Gastrocnemius medialis (tissue), 4 donors: ENCODE measurements at places on chromosomes 11 and 22. TPM values are rescaled to one million over a fixed set of nuclear protein-coding genes. Genes with fewer than 3 reads are reported as not detected.

GRCh38 chr11:8262552-8263108 is 1.0 kb downstream of the LMO1 start:
- DNase-seq: peak; percentile 63
- peaks cover 39% of the 10 kb centered on the region for H3K4me1 ChIP-seq
- H3K27ac ChIP-seq: peak overlapping the region; percentile 78
- peaks cover 25% of the 10 kb centered on the region for H3K27me3 ChIP-seq
- peak overlapping the region; percentile 70 for H3K4me3 ChIP-seq

Gene OR51B4
- not detected for total RNA-seq

- no peaks in the 10 kb centered on the region for H3K4me1 ChIP-seq
- no peak overlapping the region for H3K27ac ChIP-seq
- H3K27me3 ChIP-seq: no peaks in the 10 kb centered on the region
- H3K4me3 ChIP-seq: no peak overlapping the region
- no peak for DNase-seq
- no peaks in the 10 kb centered on the region for H3K36me3 ChIP-seq
Measured at GRCh38 chr11:134562941-134563471, 151.0 kb upstream of the B3GAT1 start.

Gene ALX4
- total RNA-seq: 0.07 TPM

Gene PGA5
- total RNA-seq: not detected

DNA sequence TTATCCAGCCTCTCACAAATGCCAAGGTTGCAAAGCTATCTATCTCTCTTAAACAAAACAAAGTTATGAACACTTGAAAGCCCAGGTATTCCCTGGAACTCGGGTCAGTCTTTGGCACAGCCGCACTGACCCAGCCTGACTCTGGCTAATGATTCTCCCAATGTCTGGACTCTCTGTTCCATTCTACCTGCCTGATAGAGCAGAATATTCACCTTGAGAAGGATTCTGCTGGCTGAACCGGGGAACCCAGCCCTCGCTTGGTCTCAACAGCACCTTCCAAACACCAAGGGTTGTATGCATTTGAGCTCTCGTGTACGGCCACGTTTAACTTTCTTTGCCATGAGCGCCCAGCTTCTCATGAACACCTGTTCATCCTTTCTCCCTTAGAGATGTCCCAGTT is 116.8 kb downstream of the ZBTB16 start:
- peak overlapping the region; percentile 48 for H3K4me3 ChIP-seq
- H3K27ac ChIP-seq: peak overlapping the region; percentile 97
- no peak for DNase-seq

DNA sequence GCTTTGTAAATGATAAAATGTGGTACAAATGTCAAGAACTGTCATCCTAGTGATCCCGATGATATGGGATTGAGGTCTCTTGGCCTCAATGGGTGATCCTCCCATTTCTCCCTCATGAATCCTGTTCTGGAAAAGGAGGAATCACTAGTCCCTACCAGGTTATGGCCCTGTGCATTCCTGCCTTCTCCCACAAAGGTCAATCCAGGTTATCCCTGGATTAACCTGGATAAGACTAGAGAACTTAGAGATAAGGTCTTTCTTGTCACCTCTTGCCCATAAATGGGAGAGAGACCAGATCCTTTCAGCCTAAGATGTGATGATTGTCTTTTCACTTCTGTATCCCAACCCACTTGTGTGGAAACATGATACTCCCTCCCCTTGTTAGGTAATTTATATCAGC is 396.7 kb downstream of the BUD13 start:
- no peak overlapping the region for H3K27ac ChIP-seq
- H3K4me1 ChIP-seq: no peaks in the 10 kb centered on the region
- peaks cover 3% of the 10 kb centered on the region for H3K27me3 ChIP-seq
- no peak overlapping the region for H3K4me3 ChIP-seq
- DNase-seq: no peak

- H3K27me3 ChIP-seq: no peaks in the 10 kb centered on the region
- no peak for DNase-seq
- no peaks in the 10 kb centered on the region for H3K4me1 ChIP-seq
- H3K4me3 ChIP-seq: no peak overlapping the region
Measured at GRCh38 chr11:35066783-35067423, 72.1 kb upstream of the CD44 start.

GRCh38 chr22:40855979-40856512 is 393 bp downstream of the ST13 start:
- no peaks in the 10 kb centered on the region for H3K36me3 ChIP-seq
- no peaks in the 10 kb centered on the region for H3K27me3 ChIP-seq
- peak overlapping the region; percentile 99 for H3K27ac ChIP-seq
- H3K4me1 ChIP-seq: peaks cover 49% of the 10 kb centered on the region
- DNase-seq: peak; percentile 28

- H3K4me1 ChIP-seq: peaks cover 12% of the 10 kb centered on the region
- no peak for DNase-seq
- no peaks in the 10 kb centered on the region for H3K27me3 ChIP-seq
Measured at GRCh38 chr11:32088117-32088941, 2.5 kb upstream of the RCN1 start.

Gene RGL4
- 1.9 TPM for total RNA-seq

Gene HNRNPUL2
- total RNA-seq: 4.8 TPM

- no peaks in the 10 kb centered on the region for H3K36me3 ChIP-seq
- no peak overlapping the region for H3K4me3 ChIP-seq
- H3K27me3 ChIP-seq: no peaks in the 10 kb centered on the region
- no peak overlapping the region for H3K27ac ChIP-seq
- H3K4me1 ChIP-seq: no peaks in the 10 kb centered on the region
Measured at GRCh38 chr11:102722821-102723220, 1.9 kb downstream of the MMP8 start.

GRCh38 chr11:71307811-71308645 is 55.7 kb upstream of the SHANK2 start:
- no peak for DNase-seq
- H3K27me3 ChIP-seq: no peaks in the 10 kb centered on the region
- no peaks in the 10 kb centered on the region for H3K4me1 ChIP-seq
- no peaks in the 10 kb centered on the region for H3K36me3 ChIP-seq

GRCh38 chr11:30478923-30479322 is 107.2 kb downstream of the MPPED2 start:
- H3K27me3 ChIP-seq: no peaks in the 10 kb centered on the region
- H3K4me1 ChIP-seq: peaks cover 16% of the 10 kb centered on the region
- peak overlapping the region; percentile 32 for H3K27ac ChIP-seq
- peak; percentile 16 for DNase-seq
- H3K4me3 ChIP-seq: no peak overlapping the region

Gene OR51I1
- not detected for total RNA-seq

GRCh38 chr11:103730131-103730940 is 306.1 kb upstream of the DDI1 start:
- no peak for DNase-seq
- no peak overlapping the region for H3K4me3 ChIP-seq
- H3K36me3 ChIP-seq: no peaks in the 10 kb centered on the region
- H3K27ac ChIP-seq: no peak overlapping the region
- no peaks in the 10 kb centered on the region for H3K4me1 ChIP-seq

GRCh38 chr11:116825854-116826750 is 3.0 kb upstream of the APOA4 start:
- H3K27ac ChIP-seq: no peak overlapping the region
- no peaks in the 10 kb centered on the region for H3K4me1 ChIP-seq
- H3K27me3 ChIP-seq: no peaks in the 10 kb centered on the region
- DNase-seq: no peak
- H3K36me3 ChIP-seq: no peaks in the 10 kb centered on the region

- no peaks in the 10 kb centered on the region for H3K36me3 ChIP-seq
- no peaks in the 10 kb centered on the region for H3K4me1 ChIP-seq
Measured at GRCh38 chr11:37984991-37985390, 1387.0 kb upstream of the RAG2 start.

Gene PANX2
- not detected for total RNA-seq

GRCh38 chr11:24145411-24145810 is 351.4 kb upstream of the LUZP2 start:
- no peak for DNase-seq
- no peak overlapping the region for H3K27ac ChIP-seq
- no peak overlapping the region for H3K4me3 ChIP-seq
- no peaks in the 10 kb centered on the region for H3K36me3 ChIP-seq

GRCh38 chr22:43901976-43902643 is 10.3 kb upstream of the PNPLA5 start:
- no peaks in the 10 kb centered on the region for H3K4me1 ChIP-seq
- H3K36me3 ChIP-seq: no peaks in the 10 kb centered on the region
- DNase-seq: no peak

DNA sequence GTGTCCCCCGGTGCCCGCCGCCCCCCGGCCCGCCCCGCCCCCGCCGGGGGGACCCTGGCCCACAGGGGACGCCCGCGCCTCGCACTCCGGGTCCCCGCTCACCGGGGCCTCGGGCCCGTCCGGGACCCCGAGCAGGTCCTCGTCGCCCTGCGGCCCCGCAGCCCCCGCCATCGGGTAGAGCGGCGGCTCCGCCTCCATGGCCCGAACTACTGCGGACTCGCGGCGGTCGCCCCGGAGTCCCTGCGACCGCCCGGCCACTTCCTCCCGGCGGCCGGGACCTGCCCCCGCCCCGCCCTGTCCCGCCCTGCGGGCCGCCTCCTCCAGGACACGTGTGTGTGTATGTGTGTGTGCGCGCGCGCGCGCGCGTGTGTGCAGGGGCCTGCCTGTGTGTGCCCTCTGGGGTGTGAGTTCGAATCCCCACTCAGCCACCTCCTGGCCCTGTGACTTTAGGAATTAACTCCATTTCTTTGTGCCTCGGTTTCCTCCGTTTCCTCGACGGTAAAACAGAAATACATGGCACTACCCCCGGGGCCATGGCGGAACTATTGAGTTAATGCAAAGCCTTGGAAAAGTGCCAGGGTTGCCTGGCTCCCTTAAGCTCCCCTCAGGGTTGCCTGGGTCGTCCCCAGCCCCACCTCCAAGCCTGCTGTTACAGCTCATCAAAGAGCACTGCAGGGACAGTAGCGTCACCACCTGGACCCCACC is at the start of gene UNC93B1:
TSS of gene UNC93B1 (minus strand) at position 252 of the 705 bp plus-strand sequence. CDS start at position 198, 54 bp downstream.
- no peaks in the 10 kb centered on the region for H3K36me3 ChIP-seq
- DNase-seq: peak; percentile 60
- no peaks in the 10 kb centered on the region for H3K4me1 ChIP-seq
- peak within 1 kb of the TSS; percentile 77 for H3K4me3 ChIP-seq

DNA sequence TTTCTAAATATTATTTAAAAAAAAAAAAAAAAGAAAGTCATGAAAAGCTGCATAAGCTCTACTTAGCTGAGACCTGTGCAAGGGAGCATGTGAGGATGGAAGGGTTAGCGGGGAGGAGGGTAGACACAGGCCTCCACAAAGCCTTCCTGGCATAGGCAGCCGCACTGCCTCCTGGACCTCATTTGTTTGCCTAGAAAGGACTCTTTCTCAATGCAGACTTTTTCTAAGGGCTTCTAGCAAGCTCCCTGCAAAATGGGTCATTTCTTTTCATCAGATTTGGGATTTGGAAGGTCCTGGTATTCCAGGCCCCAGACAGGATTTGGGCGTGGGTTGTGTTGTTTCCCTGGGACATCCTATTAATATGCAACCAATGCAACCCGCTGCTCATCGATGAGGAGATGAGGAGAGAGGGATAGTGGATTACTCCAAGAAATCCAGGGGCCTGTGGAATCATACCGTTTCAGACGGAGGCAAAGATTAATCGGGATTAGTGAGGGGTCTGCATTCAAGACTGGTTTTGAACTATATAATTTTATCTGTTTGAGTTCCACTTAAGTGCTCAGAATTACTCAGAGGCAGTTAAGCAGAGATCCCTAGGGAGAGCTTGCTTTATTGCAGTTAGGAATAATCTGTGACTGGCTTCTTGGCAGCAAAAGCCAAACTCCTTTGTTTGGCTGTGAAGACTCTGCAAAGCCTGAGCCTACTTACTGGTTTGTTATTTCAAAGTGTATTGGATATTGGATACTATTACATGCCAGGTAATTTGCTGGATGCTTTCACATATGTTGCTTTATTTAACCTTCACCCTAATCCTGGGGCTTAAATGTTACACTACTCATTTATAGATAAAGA is 106.9 kb upstream of the NAV2 start:
- no peak overlapping the region for H3K27ac ChIP-seq
- H3K27me3 ChIP-seq: no peaks in the 10 kb centered on the region
- DNase-seq: no peak
- peaks cover 17% of the 10 kb centered on the region for H3K4me1 ChIP-seq
- no peaks in the 10 kb centered on the region for H3K36me3 ChIP-seq

Gene OAF
- total RNA-seq: 17.5 TPM

Gene CCDC188
- 3.5 TPM for total RNA-seq
